ENCODE measurements at places on chromosomes 12 and 14.
A peak's percentile ranks its signal among the peaks of the same experiment; 100 is the strongest.

DNA sequence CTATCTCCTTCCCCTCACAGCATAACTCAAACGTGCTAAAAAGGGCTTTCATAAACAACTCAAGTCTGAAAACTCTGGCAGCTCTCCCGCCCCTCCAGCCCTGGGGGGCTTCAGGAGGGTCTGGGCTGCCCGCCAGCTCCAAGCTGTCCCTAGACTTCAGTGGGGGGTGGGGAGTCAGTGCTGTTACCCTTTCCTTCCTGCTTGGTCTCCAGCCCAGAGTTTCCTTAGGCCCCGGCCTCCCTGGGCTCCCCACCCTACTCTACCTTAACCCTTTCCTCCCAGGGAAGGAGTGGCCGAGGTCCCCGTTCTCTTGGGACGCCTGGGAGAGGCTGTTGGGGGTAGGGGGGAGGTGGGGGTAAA lies 530 bp upstream of the NYNRIN start:
- H3K4me3 ChIP-seq: peak overlapping the region; percentile 61
- H3K36me3 ChIP-seq: no peaks in the 10 kb centered on the region
- no peaks in the 10 kb centered on the region for H3K27me3 ChIP-seq
- peak; percentile 91 for DNase-seq
- peak overlapping the region; percentile 76 for H3K27ac ChIP-seq

- no peaks in the 10 kb centered on the region for H3K36me3 ChIP-seq
- no peak overlapping the region for H3K27ac ChIP-seq
- DNase-seq: no peak
- no peak overlapping the region for H3K4me3 ChIP-seq
- H3K27me3 ChIP-seq: peaks cover 6% of the 10 kb centered on the region
Observed at GRCh38 chr12:98893126-98893674, 248.1 kb downstream of the APAF1 start.

DNA sequence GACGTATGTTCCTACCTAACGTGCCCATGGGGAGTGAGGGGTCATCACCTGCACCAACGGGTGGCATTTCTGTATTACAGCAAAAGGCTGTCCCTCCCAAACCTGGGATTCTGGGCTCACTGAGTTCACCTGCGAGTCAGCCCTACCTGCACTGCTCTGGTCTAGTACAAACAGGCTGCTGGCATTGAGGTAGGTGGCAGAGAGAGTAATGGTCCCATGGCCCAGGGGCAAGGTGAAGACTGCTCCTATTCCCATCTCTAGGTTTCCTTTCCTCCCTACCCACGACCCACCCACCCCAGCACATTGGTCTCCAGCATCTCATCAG lies 421 bp downstream of the SUOX start:
- peak overlapping the region; percentile 86 for H3K27ac ChIP-seq
- peak overlapping the region; percentile 63 for H3K4me3 ChIP-seq
- peaks cover 20% of the 10 kb centered on the region for H3K36me3 ChIP-seq
- H3K27me3 ChIP-seq: no peaks in the 10 kb centered on the region
- peaks cover 32% of the 10 kb centered on the region for H3K4me1 ChIP-seq
- DNase-seq: no peak

DNA sequence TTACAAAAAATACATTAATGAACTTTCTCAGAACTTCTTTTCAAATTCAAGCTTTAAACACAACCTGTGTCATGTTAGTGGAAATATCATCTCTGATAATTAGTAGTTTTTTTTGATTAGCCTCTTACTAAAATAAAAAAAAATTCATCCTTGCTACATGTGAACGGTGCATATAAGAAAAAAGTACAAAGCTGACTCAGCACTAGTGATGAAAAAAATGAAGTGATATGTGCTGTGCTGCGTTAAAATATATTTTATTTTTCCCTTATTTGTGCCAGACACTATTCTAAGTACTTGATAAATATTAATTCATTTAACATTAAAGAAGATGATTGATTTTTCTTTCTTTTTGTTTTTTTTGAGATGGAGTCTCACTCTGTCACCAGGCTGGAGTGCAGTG lies 7.5 kb downstream of the IKBIP start:
- DNase-seq: no peak
- peaks cover 2% of the 10 kb centered on the region for H3K4me1 ChIP-seq
- no peaks in the 10 kb centered on the region for H3K27me3 ChIP-seq
- H3K4me3 ChIP-seq: no peak overlapping the region

DNA sequence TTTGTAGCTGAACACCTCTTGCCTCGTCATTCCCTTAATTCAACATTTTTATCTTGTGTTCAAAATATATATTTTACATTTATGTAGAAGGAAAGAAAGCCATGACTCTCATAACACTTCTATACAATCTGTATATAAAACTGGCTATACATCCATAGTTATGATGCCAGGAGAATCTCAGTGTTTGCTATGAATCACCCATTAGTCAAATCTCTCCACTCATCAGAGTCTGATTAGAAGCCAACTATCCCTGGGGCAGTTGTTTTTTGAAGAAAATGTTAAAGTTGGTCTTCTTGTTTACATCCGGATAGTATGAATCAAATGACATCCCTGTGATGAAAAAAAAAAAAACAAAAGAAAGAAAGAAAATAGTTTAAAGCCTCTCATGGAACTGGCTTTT lies 503.9 kb downstream of the NELL2 start:
- no peaks in the 10 kb centered on the region for H3K4me1 ChIP-seq
- H3K36me3 ChIP-seq: peaks cover under 1% of the 10 kb centered on the region
- H3K4me3 ChIP-seq: no peak overlapping the region
- no peaks in the 10 kb centered on the region for H3K27me3 ChIP-seq
- no peak overlapping the region for H3K27ac ChIP-seq
